ENCODE measurements at places on chromosomes 7 and 10.

- H3K27ac ChIP-seq = no peak overlapping the region
- H3K36me3 ChIP-seq = no peaks in the 10 kb centered on the region
Observed at GRCh38 chr10:5442990-5443370, 30.6 kb downstream of the NET1 start.

DNA sequence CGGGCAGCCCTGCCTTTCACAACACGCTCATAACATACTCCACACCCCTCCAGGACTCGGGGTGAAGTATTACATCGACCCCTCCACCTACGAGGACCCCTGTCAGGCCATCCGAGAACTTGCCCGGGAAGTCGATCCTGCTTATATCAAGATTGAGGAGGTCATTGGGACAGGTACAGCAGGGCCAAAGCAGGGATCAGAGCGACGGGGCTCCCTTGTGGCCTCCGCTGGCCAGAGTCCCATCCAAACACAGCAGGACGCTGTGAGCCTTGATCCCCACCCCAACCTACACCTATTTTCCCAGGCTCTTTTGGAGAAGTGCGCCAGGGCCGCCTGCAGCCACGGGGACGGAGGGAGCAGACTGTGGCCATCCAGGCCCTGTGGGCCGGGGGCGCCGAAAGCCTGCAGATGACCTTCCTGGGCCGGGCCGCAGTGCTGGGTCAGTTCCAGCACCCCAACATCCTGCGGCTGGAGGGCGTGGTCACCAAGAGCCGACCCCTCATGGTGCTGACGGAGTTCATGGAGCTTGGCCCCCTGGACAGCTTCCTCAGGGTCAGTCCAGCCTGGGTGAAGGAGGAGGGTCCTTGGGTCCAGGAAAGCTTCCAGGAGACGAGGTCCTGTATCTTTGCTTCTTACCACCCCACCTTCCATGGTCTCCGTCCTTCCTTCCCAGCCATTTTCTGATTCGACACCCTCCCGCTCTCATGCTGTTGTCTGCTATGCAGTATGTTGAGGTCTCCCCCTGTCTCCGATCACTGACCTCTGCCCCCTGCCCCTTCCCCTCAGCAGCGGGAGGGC, 13.5 kb downstream of the EPHB6 start:
- H3K27me3 ChIP-seq = no peaks in the 10 kb centered on the region
- no peak overlapping the region for H3K4me3 ChIP-seq
- H3K27ac ChIP-seq = no peak overlapping the region

GRCh38 chr10:48271047-48271730, 3.3 kb downstream of the FRMPD2 start:
- H3K4me3 ChIP-seq = no peak overlapping the region
- no peaks in the 10 kb centered on the region for H3K36me3 ChIP-seq
- H3K4me1 ChIP-seq = no peaks in the 10 kb centered on the region
- H3K27me3 ChIP-seq = no peaks in the 10 kb centered on the region
- H3K27ac ChIP-seq = no peak overlapping the region

DNA sequence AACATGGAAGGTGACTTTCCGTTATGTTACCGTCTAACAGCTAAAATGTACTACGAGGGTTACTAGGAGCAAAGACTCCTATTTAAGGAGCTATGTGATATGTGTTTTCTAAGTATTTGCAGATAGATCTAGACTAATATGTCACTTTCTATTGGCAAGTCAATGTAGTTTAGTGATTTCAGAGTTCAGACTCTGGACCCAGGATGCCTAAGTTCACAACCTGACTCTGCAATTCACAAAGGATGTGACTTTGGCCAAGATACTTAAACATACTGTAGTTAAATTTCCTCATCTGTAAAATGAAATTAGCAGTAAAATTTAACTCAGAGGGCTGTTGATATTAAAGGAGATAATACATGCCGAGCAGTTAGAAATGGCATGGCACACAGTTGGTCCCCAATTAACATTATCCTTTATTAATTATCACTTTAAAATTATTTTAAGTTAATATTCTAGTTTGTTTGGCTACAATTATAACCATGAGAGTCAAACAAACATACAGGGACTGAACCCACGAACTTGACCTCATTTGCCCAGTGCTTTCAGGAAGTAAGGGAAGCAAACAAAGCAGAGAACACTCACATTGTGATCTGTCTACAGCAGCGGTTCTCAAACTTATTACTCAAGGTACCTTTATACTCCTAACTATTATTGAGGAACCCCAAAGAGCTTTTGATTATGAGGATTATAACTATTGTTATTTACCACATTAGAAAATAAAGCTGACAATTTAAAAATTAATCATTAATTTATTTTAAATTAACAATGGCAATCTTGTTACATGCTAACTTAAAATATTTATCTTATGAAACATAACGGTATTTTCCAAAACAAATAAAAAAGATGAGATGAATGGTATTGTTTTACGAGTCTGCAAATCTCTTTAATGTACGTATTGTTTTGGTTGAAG, 94.4 kb downstream of the ANK3 start:
- H3K36me3 ChIP-seq = no peaks in the 10 kb centered on the region
- no peaks in the 10 kb centered on the region for H3K27me3 ChIP-seq
- H3K4me3 ChIP-seq = no peak overlapping the region
- peaks cover 5% of the 10 kb centered on the region for H3K4me1 ChIP-seq
- peak overlapping the region; percentile 68 for H3K27ac ChIP-seq

- DNase-seq = no peak
- H3K27ac ChIP-seq = no peak overlapping the region
- H3K27me3 ChIP-seq = no peaks in the 10 kb centered on the region
Observed at GRCh38 chr10:13648425-13648824, 61.7 kb downstream of the PRPF18 start.

DNA sequence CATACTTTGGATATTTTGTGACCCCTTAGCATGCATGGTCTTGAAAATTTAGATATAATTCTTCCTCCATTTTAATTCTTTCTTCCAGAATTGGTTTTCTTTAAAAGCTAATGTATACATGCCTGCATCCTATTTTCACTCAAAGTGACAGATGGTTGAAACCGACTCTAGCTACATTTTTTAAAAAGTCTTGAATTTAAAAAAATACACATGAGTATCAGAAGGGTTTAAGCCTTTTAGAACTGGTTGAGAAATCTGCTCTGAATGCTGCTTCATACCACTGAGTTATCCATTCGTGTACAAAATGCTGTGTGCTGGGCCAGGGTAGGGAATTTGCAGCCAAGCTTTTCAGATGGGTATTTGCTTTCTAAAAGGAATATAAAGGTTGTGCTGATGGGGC, 16.5 kb downstream of the DYNC1I1 start:
- no peaks in the 10 kb centered on the region for H3K4me1 ChIP-seq
- no peaks in the 10 kb centered on the region for H3K36me3 ChIP-seq
- no peak for DNase-seq
- H3K27ac ChIP-seq = no peak overlapping the region
- H3K4me3 ChIP-seq = no peak overlapping the region
- no peaks in the 10 kb centered on the region for H3K27me3 ChIP-seq

GRCh38 chr10:29798921-29799690, 164.3 kb upstream of the SVIL start:
- no peaks in the 10 kb centered on the region for H3K4me1 ChIP-seq
- no peak overlapping the region for H3K4me3 ChIP-seq
- H3K27me3 ChIP-seq = no peaks in the 10 kb centered on the region
- no peak overlapping the region for H3K27ac ChIP-seq
- no peak for DNase-seq

GRCh38 chr10:96511044-96511945, 2.4 kb downstream of the TLL2 start:
- peaks cover 15% of the 10 kb centered on the region for H3K27me3 ChIP-seq
- H3K4me1 ChIP-seq = peaks cover 13% of the 10 kb centered on the region
- DNase-seq = no peak
- no peaks in the 10 kb centered on the region for H3K36me3 ChIP-seq

DNA sequence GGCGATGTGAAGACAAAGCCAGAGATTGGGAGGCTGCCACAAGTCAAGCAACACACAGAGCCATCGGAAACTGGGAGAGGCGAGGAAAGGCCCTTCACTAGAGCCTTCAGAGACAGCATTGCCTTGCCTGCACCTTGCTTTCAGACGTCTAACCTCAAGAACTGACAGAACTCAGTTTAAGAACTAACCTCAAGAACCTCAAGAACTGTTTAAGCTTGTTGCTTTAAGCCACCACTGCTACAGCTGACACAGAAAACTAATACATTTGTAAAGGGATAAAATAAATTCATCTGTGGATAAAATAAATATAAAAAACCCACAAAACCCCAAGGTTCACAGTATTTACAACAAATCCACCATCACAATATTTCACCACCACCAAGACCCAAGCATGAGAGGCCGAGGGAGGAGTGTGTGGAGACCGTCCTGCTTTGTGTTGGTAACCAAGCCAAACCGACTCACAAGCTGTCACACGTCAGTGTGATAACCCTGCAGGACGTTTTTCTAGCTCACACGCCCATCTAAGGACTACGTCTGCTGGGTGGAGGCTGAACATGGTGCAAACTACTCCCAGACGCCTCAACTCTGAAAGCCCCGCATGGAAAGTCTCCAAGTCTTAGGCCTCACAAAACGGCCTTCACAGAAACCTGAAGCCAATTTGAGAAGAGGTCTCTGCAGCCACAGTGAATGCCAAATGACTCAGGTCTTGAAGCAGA, 116.8 kb downstream of the ABLIM1 start:
- H3K27ac ChIP-seq = peak overlapping the region; percentile 79
- no peak overlapping the region for H3K4me3 ChIP-seq
- no peaks in the 10 kb centered on the region for H3K27me3 ChIP-seq
- peaks cover 19% of the 10 kb centered on the region for H3K4me1 ChIP-seq
- peak; percentile 82 for DNase-seq

GRCh38 chr7:32039000-32039756, 31.0 kb downstream of the PDE1C start:
- H3K27ac ChIP-seq = no peak overlapping the region
- no peaks in the 10 kb centered on the region for H3K4me1 ChIP-seq
- DNase-seq = no peak

- H3K4me3 ChIP-seq = no peak overlapping the region
- H3K36me3 ChIP-seq = no peaks in the 10 kb centered on the region
- no peak for DNase-seq
- no peaks in the 10 kb centered on the region for H3K27me3 ChIP-seq
Observed at GRCh38 chr7:71860572-71860971, 551.6 kb downstream of the CALN1 start.

DNA sequence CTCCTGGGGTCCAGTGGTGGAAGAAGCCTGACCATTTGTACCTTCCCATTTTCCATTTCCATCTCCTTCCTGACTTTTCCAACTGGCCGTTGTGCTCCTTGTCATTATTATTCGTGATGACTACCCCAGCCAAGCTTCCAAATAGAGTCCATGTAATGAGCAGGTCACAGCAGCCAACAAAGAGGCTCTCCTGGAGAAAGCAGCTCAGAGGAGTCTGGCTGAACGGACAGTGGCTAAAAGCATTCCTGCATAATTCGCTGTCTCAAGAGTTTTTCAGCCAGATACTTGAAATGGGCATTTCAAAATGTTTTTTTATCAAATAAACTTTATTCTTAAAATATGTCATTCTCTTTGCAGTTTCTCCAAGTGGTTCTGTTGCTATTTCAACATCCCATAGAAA, 458.6 kb downstream of the INHBA start:
- no peaks in the 10 kb centered on the region for H3K27me3 ChIP-seq
- DNase-seq = no peak
- no peak overlapping the region for H3K4me3 ChIP-seq
- H3K27ac ChIP-seq = no peak overlapping the region
- H3K4me1 ChIP-seq = no peaks in the 10 kb centered on the region

All from tibial nerve (tissue), 4 donors.